ENCODE measurements at places on chromosomes 11 and 22.

GRCh38 chr11:131749101-131749500, 378.7 kb downstream of the NTM start:
- DNase-seq: no peak

DNA sequence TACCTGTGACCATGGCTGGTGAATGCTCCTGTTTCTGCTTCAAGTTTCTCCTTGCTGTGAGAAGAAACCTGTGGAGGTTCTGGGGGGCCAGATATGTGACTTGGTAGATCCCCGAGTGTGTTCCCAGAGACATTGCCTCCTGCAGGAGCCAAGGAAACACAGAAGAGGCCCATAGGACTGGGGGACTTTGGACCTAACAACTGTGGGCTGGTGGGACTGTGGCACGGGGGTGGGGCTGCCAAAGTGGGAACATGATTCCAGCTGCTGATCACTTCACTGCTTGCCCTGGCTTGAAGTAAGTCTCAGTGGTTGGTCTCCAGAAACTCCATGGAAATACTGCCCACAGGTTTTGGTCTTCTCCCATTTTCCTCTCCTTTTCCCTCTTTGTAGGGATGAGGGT, 4.1 kb upstream of the NR1H3 start:
- DNase-seq: no peak

DNA sequence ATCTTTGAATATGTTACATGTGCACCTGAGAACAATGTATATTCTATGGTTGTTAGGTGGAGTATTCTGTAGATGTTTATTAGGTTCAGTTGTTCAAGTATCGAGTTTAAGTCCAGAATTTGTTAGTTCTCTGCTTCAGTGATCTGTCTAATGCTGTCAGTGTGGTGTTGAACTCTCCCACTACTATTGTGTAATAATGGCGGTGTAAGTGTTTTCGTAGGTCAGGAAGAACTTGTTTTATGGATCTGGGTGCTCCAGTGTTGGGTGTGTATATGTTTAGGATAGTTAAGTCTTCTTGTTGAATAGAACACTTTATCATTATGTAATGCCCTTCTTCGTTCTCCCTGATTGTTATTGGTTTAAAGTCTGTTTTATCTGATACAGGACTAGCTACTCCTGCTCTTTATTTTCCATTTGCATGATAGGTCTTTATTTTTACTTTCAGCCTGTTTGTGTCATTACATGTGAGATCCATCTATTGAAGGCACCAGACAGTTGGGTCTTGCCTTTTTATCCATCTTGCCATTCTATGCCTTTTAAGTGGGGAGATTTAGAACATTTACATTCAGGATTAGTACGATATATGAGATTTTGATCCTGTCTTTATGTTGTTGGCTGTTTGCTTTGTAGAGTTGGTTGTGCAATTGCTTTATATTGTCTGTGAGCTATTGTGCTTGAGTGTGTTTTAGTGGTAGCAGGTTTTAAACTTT, 121.6 kb downstream of the DDX10 start:
- no peak for DNase-seq

DNA sequence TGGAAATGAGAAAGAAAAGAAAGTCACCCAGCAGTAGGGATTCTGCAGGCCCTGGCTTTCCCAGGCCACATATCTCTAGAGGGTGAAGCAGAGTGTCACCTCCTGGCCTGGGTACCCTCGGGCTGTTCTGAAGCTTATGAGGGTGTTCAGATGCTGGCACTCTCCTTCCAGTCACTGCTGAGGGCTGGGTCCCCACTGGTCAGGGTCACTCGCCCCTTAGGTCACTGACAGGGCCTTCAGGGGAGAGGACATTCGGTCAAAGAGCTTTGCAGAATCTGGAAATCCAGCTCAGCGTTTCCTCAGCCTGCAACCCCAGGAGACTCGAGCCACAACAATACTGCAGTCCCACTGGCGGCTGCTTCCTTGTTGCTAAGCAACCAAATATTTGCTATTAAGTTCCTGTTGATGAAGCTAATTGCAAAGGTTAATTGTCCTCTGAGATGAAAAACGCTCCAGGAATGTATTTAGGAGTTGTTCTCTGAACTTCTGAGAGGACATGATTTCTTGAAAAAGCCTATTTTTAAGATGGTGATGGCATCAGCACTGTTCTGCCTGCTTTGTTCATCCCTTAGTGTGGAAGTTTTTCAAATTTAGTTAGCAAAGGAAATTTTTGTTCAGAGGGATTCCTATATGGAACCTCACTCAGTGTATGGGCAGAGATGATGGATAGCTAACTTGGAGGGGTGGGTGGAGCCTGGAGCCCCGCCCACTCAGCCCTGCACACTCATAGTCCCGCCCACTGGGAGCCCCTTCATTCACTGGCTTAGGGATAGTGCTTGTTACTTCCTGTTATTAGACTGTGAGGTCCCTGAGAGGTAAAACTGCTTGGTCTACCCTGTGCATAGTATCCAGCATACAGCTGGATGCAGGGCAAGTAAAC, 109.2 kb downstream of the CSNK2A3 start:
- DNase-seq: peak; percentile 85

GRCh38 chr11:121536126-121536525, 83.4 kb upstream of the SORL1-AS1 start:
- DNase-seq: no peak

DNA sequence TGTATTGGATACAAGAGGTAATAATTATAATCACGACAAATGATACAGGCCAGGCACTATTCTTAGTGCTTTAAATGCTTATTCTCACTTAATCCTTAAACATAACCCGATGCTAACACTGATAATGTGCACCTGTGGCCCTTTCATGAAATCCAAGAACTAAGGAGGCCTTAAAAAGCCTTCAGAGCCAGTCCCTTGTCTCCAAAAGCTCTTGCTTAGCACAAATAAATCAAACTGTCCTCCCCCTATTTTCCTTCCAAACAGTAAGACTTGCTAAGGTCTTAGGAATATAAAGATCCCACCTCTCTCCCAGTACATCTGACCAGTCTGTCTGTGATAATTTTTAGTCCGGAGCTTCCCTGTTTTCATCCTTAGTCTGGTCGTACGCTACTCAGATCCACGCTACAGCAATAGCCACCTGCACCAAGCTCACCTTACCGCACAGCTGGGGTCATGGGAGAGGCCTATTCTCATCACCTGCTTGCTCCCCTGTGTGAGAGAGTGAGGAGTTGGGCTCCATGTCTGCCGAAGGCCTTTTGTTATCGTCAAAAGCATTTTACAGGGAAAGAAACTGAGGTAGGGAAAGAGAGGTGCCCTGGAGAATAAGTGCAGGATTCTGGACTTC, 16.9 kb downstream of the FXYD6 start:
- no peak for DNase-seq

DNA sequence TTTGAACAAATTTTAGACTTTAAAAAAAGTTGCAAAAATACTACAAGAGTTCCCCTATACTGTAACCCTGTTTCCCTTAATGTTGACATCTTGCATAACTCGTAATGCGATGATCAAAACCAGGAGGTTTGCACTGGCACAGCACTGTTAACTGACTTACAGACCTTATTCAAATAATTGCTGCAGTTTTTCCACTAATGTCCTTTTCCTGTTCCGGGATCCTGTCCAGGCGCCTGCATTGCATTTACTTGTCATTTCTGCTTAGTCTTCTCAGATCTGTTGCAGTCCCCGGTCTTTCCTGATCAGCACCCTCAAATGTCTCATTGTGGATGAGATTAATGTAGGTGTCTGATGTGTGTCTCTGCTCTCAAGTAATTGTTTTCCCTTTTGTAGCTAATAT, 32.0 kb downstream of the APLP2 start:
- DNase-seq: no peak

GRCh38 chr11:112115386-112115785, 28.7 kb downstream of the SDHD start:
- no peak for DNase-seq

DNA sequence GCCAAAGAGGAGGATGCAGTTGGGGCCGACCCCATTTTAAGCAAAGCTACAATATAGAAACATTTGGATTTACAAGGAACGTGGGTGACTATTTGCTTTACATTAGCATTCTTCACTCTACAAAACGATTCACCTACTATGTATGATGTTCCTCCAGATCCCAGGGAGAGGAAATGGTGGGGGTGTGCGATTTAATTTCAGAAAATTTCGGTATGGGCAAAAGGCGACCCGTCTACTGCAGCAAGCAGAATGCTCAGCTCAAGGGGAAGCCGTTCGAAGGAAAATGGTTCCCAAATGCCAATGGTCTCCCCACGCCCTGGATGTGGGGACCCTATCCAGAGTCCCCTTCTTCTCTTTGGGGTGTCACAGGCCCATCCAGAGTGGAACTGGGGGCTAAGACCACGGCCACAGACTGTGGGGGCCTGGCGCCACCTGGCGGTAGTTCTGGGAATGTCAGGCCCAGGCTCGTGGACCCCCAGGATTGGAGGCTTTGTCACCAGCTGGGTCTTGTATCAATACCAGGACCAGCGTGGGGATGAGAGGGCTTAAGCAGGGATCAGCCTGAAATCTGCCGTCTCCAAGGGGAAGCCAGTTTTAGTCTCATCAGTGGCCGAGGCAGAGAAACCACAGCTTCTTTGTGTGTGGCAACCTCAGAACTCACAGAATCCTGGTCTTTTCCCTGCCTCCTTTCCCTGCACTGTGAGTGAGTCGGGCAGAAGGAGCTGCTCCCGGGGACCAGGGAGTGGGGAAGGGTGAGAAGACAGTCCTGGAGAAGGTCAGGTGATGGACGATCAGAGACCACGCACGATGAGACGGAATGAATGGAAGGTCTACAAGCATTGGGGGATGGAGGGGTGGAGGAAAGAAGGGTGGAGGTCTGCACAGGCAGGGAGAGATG, 8.4 kb downstream of the LRRC10B start:
- peak; percentile 88 for DNase-seq

Data from endodermal cell (in vitro differentiated cells).